Breast epithelium (tissue), 4 donors: ENCODE measurements at places on chromosomes 6 and 20. TPM values are rescaled to one million over a fixed set of nuclear protein-coding genes. Genes with fewer than 3 reads are reported as not detected.

COX4I2 gene
- not detected for total RNA-seq

BNIP5 gene
- total RNA-seq, result not detected

SLC22A3 gene
- total RNA-seq, result 13.1 TPM

NUP43 gene
- total RNA-seq, result 15.5 TPM

DNAH8 gene
- total RNA-seq, result not detected

ELOVL4 gene
- total RNA-seq, result 1.3 TPM

SNAI1 gene
- total RNA-seq, result 5.0 TPM
